ENCODE measurements at places on chromosomes 1 and 21. TPM values are rescaled to one million over a fixed set of nuclear protein-coding genes. Genes with fewer than 3 reads are reported as not detected.

- no peaks in the 10 kb centered on the region for H3K4me1 ChIP-seq
- peaks cover 47% of the 10 kb centered on the region for H3K27me3 ChIP-seq
- H3K4me3 ChIP-seq = no peak within 1 kb of the TSS
- H3K36me3 ChIP-seq = no peaks in the 10 kb centered on the region
- H3K27ac ChIP-seq = no peak within 1 kb of the TSS
Measured at GRCh38 chr1:213987927-213988506, at the start of gene PROX1. TSS of gene PROX1 (plus strand) at chr1:213987973. CDS start at chr1:213996536, 8,563 bp downstream.

- H3K36me3 ChIP-seq = peaks cover 6% of the 10 kb centered on the region
- no peak for DNase-seq
- no peaks in the 10 kb centered on the region for H3K4me1 ChIP-seq
- no peaks in the 10 kb centered on the region for H3K27me3 ChIP-seq
Measured at GRCh38 chr1:16276302-16277030, 39.5 kb upstream of the CPLANE2 start.

ITSN1 gene
- 9.5 TPM for polyA plus RNA-seq

H6PD gene
- polyA plus RNA-seq = 1.1 TPM

HSD3B2 gene
- not detected for polyA plus RNA-seq
